Inflammatory macrophage treated with lipopolysaccharide for 1 hour (primary cell): ENCODE measurements at places on chromosomes 4 and X.

- no peak for DNase-seq
Measured at GRCh38 chr4:163367651-163368050, 24.0 kb downstream of the NPY5R start.

DNA sequence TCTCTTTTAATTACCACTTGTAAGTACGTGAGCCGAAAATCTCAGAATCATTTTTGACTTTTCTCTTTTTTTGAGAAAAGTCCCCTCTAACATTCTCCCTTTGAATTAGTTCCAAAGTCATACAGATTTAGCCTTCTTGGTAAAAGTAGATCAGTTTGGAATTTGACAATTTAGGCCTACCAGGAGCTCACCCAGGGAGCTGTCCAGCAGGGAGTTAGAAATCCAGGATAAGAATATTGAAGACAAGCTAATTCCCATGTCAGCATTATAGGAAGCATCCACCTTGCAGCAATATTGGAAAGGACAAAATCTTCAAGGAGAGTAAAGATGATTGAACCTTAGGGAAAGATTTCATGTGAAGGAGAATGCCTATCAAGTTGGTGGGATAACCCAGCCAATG lies 352.2 kb upstream of the CPEB2 start:
- DNase-seq, result no peak

DNA sequence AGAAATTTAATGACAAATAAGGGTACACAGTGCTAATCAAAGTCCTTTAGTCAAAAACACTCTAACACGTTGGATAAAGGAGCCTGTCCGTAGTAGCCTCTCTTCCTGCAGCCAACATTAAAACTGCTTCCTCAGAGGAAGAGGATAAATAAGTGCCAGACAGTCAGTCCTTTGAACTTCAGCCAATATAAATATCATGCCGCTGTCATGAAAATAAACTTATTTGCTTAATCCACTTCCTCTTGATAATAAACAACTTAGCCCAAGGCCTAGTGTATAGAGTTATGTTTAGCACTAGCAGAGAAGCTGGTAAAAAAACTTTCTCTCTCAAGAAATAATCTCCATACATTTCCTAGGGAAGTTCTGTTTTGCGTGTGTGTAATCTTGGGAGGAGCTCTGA lies 196.7 kb downstream of the HS3ST1 start:
- DNase-seq, result no peak

DNA sequence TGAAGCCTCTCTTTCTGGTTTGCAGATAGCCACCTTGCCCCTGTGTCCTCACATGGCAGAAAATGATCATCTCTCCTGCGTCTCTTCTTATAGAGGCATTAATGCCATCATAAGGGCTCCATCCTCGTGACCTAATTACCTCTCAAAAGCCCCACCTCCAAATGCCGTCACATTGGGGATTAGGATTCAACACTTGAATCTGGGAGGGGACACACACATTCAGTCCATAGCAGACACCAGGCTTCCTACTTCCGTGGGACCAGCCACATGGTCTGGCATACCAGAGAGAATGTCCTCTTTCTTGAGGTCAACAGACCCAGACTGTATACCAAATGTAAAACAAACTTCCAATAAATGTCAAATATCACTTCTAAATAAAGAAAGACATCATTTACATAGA lies 82.3 kb upstream of the S100G start:
- DNase-seq, result no peak

GRCh38 chr4:4782969-4783368 lies 76.5 kb upstream of the MSX1 start:
- no peak for DNase-seq

- no peak for DNase-seq
Measured at GRCh38 chr4:612749-613125, 12.6 kb upstream of the PDE6B start.

GRCh38 chr4:121989715-121990114 lies 37.9 kb upstream of the TRPC3 start:
- DNase-seq, result no peak
